ENCODE measurements at places on chromosomes 1 and 21. TPM values are rescaled to one million over a fixed set of nuclear protein-coding genes. Genes with fewer than 3 reads are reported as not detected.

The RGS7 gene
- 10.9 TPM for total RNA-seq

The GUCA2A gene
- total RNA-seq = not detected

The CXADR gene
- 0.11 TPM for total RNA-seq

The NBPF26 gene
- total RNA-seq = 38.6 TPM

The B3GALT5 gene
- total RNA-seq = not detected

GRCh38 chr21:25831300-25831960 lies 96.7 kb downstream of the GABPA start:
- peaks cover 8% of the 10 kb centered on the region for H3K4me1 ChIP-seq
- no peak for DNase-seq
- no peaks in the 10 kb centered on the region for H3K36me3 ChIP-seq
- no peak overlapping the region for H3K27ac ChIP-seq

GRCh38 chr1:218817071-218817470 lies 356.6 kb upstream of the LYPLAL1 start:
- peaks cover 15% of the 10 kb centered on the region for H3K4me1 ChIP-seq
- DNase-seq = no peak
- no peaks in the 10 kb centered on the region for H3K36me3 ChIP-seq
- H3K27ac ChIP-seq = no peak overlapping the region

- no peak overlapping the region for H3K4me3 ChIP-seq
- H3K27ac ChIP-seq = no peak overlapping the region
- H3K27me3 ChIP-seq = no peaks in the 10 kb centered on the region
- no peak for DNase-seq
These were observed 92.1 kb downstream of the NIBAN1 start for GRCh38 chr1:184881941-184882913.

GRCh38 chr1:180066150-180066549 lies 88.5 kb upstream of the QSOX1 start:
- H3K36me3 ChIP-seq = peaks cover 51% of the 10 kb centered on the region
- H3K27me3 ChIP-seq = no peaks in the 10 kb centered on the region
- DNase-seq = no peak
- no peak overlapping the region for H3K4me3 ChIP-seq
- H3K4me1 ChIP-seq = no peaks in the 10 kb centered on the region
- H3K27ac ChIP-seq = no peak overlapping the region
